Kidney glomerular epithelial cell (primary cell): ENCODE measurements at places on chromosomes 2 and 18.

GRCh38 chr18:3599861-3600260 is 149.9 kb downstream of the TGIF1 start:
- no peak for DNase-seq

DNA sequence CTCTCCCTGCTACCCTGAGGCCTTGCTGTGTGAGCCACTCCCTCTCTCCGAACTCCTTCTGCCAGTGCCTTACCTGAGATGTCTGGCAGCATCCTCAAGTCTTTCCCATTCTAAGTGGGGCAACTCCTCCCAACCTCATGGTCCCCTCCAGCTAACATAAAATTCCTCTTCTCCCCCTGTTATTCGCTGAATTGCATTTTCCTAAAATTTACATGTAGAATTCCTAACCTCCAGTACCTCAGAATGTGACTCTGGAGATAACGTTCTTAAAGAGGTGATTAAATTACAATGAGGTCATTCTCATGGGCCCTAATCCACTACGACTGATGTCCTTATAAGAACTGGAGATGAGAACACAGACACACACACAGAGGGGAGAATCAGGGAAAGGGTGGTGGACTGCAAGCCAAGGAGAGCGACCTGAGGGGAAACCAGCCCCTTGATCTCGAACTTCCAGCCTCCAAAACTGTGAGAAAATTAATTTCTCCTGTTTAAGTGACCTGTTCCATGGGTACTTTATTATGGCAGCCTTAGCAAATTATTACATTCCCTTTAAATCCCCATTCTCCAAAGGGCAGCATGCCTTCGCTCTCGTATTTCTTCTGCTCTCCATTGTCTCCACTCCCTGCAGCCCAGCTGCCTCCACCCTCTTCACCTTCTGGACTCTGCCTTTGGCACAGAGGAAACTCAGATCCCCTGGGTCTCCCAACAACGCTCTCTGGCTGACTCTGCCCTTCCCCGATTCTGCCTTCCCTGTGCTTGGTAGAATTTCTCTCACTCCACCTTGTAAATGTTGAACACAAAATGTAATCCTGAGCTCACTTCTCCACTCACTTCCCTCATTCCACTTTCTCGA is 70.5 kb downstream of the TGIF1 start:
- no peak for DNase-seq

DNA sequence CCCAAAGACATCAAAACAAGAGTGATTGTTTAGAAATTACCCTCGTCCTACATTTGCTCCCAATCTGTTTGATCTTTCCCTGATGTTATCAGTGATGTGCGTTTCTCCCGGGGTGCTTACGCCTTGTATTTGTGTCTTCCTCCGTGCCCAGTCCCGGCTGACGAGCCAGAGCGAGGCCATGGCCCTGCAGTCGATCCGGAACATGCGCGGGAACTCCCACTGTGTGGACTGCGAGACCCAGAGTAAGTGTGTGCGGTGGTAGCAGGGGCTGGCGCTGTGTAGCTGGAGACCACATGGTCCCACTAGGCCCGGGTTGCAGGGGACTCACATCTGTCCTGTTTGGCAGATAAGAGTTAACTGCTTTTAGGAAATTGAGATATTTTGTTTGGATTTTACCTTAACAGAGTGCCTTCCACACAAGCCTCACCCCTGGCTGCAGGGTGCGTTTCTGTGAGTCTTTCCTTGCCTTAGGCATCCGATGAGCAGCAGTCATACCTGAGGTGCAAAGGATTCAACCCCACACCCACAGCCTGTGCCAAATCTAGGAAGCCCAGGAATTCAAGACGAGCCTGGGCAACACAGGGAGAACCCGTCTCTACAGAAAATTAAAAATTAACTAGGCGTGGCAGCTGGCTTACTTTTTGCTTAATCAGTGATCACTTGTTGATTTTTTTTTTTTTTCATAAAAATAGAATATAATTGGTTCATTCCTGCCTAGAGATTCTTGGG is 127.4 kb downstream of the GBX2 start:
- peak; percentile 3 for DNase-seq

GRCh38 chr2:232652505-232652851 is 19.1 kb downstream of the EFHD1 start:
- DNase-seq: no peak

GRCh38 chr18:3283908-3284307 is 22.0 kb downstream of the MYL12B start:
- DNase-seq: no peak

GRCh38 chr2:191740759-191741158 is 62.8 kb downstream of the NABP1 start:
- no peak for DNase-seq

DNA sequence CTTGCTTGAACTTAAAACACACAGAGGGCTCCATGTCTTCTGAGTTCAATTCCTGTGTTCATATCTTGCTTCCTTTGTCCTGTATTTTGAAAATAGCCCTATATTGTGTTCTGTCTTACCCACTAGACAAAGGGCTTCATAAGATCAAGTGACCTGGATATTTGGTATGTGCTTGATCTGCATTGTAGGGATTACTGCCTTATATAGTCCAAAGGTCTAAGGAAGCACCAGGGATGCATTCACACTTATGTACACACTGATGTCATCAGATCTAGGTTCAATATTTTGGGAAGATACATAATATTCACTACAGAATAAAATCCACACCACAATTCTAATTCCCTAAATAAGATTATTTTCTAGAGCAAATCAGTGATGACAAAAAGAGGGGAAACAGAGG is 278.0 kb upstream of the KYNU start:
- no peak for DNase-seq

DNA sequence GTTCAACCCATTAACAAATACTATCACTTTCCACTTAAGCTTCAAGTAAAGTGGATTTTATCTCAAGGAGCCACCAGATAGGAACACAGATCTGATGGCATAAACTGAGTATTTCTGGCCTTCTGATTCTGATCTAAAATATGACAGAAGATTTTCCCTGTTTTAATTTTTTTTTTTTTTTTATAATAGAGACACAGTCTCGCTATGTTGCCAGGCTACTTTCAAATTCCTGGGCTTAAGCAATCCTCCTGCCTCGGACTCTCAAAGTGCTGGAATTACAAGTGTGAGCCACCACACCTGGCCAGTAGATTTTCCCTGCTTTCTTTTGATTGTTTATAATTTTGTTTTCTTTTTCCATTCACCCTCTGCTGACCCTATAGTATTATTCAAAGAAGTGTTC is 36.6 kb upstream of the SLC30A6 start:
- no peak for DNase-seq

DNA sequence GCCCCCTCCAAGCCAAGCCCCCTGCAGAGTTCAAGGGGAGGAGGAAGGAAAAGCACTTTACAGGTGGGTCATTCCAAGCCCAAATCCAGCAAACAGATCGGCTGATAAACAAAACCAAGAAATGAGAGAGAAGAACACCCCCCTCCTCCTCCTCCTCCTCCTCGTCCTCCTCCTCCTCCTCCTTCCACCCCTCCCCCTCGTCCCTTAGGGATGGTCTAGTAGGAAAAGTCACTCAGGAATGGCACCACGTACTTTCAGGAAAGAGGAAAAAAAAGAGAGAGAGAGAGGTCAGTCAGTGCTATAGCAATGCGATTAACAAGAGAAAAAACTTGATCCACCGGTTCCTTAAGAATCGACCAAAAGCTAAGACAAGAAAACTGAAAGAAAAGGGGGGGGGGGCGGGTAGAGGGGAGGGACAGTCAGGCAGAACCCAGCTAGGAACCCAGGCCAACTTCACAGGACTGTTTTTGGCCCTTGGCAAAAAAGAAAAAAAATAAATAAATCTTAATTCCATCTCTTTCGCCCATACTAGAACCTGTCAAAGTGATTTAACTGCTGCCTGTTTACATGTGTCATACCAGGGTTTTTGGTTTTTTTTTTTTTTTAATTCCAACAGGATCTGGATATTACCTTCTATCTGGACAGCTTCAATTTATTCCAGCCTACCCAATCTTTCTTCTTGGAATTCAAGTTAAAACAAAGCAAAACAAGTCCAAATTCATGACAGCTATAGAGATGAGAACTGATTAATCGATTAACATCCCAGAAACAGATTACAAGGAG is 906 bp downstream of the IKZF2 start:
- peak; percentile 20 for DNase-seq

GRCh38 chr2:239608260-239608659 is 207.4 kb upstream of the HDAC4 start:
- DNase-seq: no peak

GRCh38 chr2:229835596-229836283 is 86.1 kb downstream of the TRIP12 start:
- no peak for DNase-seq

DNA sequence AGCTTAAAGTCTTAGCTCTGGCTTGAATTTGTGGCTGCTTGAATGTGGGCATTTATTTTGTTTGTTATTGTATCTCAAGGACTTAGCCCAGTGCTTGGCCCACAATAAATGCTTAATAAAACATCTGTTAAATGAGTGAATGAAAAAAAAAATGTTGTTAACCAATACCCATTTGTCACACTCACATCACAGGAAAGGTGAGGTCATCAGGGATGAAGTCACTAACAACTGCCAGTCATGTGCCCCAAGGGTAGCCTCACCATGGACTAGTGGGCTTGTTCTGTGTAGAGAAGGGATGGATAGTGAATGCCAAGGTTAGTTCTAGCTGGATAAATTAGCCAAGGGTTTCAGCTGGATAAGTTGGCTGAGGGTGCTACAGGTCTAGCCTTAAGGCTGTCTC is 3.0 kb downstream of the NRBP1 start:
- peak; percentile 9 for DNase-seq

GRCh38 chr18:74370115-74370514 is 54.5 kb downstream of the C18orf63 start:
- DNase-seq: no peak

GRCh38 chr2:216425008-216425787 is 12.9 kb downstream of the SMARCAL1 start:
- no peak for DNase-seq

GRCh38 chr2:172480301-172481218 is 53.2 kb downstream of the ITGA6 start:
- no peak for DNase-seq

DNA sequence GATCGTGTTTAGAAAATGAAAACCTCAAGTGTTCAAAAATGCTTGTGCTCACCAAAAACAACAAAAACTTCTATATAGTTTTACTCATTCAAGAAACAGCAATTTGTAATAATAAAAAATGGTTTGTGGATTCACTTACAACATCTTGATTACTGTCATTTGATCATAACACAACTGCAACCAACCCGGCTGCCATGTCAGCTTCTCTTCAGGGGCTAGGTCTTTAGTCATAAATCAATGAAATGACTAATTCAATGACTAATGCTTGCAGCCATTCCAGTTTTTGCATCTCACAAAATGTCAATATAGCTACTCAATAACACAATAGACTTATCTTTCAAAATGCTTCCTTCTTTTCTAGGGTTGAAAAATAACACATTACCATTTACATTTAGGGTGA is 128.0 kb downstream of the OLA1 start:
- peak; percentile 23 for DNase-seq

GRCh38 chr2:42901076-42901640 is 108.8 kb upstream of the HAAO start:
- peak; percentile 25 for DNase-seq

GRCh38 chr18:49123431-49123830 is 172.7 kb upstream of the SMAD7 start:
- no peak for DNase-seq

DNA sequence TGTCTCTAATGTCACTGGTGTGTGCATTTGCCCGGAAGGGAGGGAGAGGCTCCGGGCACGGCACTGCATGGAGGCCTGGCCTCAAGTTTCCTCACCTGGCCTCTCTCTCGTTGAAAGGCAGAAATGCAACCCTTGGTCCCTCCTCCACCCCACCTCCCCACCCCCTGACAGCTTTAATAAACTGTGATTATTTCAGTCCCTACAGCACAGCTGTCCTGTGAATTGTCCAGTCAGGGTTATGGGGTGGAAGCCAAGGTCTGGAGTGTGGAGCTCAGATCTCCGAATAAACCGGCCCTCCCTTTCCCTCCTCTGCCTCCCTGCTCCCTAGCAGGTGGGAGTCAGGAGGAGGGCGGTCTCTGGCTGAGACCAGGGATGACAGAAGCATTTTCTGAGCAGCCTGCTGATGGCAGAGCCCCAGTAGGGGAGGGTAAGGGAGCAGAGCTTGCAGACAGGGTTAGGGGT is 199.2 kb upstream of the SMAD2 start:
- DNase-seq: no peak
